ENCODE measurements at places on chromosomes 3 and 15.

GRCh38 chr15:83320404-83320803 lies 35.9 kb upstream of the BNC1 start:
- no peak for DNase-seq

GRCh38 chr3:42014921-42015533 lies 53.1 kb upstream of the ULK4 start:
- DNase-seq: peak; percentile 42

DNA sequence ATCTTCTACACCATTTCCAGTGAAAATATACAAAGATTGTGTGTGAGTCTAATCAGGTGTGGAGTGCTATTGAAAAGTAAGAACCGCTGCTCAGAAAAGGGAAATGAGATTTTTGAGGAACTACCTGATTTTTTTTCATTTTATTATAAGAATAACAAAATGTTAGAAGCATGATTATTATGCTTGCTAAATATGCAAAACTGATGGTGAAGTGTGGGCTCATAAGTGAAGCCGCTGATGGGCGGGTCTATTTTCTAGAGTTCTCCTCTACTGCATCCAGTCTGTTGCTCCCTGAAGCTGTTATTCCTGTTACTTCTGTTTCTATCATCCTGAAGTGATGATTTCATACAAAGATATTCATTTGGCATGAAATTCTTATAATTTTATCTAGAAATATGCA lies 612.0 kb downstream of the CADM2 start:
- DNase-seq: no peak

DNA sequence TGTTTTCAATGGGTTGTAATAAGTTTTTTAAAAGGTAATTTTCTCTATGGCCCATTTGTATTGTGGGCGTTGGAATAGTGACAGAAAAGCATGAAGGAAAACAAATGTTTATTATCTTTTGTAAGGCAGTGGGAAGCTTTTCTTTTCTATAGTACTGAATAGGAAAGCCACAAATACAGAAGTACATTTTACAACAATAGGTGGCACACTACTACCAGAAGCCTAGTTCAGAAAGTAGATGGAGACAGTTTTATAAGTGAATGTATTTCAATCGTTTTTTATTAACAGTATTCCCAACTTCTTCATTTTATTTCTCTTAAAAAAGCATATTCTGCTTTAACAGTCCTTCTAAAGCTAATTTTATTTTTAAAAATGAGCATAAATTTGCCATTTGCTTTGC lies 296.7 kb downstream of the PTPRG start:
- peak; percentile 32 for DNase-seq

- DNase-seq: no peak
Measured at GRCh38 chr15:37140531-37141058, 40.2 kb upstream of the MEIS2 start.

DNA sequence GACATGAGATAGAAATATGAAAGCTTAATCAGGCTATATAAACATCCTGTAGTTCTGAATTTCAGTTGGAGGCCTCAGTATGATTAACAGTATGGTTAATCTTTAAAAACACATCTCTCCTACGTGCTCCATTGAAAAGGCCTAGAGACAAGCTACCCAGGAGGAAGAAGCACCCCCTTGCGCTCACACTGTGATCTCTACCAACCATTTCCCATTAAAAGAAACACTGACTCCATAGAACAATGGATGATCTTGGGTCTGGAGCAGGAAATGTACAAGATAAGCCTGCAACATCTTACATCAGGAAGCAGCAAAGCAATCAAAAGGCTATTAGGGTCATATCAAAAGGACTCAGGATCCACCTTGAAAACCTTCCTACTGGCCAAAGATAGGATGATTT lies 3.4 kb upstream of the EOGT start:
- no peak for DNase-seq

GRCh38 chr3:12556690-12557472 lies at the start of gene MKRN2:
TSS of gene MKRN2 (plus strand) at chr3:12557087. CDS start at chr3:12557151, 64 bp downstream.
- peak; percentile 79 for DNase-seq

- DNase-seq: no peak
Measured at GRCh38 chr15:63601704-63602185, 4.6 kb downstream of the FBXL22 start.

- no peak for DNase-seq
Measured at GRCh38 chr3:154228561-154229216, 95.6 kb downstream of the DHX36 start.

- no peak for DNase-seq
Measured at GRCh38 chr3:56633181-56633580, 49.9 kb downstream of the TASOR start.

- no peak for DNase-seq
Measured at GRCh38 chr15:65529762-65530317, 423 bp upstream of the HACD3 start.

DNA sequence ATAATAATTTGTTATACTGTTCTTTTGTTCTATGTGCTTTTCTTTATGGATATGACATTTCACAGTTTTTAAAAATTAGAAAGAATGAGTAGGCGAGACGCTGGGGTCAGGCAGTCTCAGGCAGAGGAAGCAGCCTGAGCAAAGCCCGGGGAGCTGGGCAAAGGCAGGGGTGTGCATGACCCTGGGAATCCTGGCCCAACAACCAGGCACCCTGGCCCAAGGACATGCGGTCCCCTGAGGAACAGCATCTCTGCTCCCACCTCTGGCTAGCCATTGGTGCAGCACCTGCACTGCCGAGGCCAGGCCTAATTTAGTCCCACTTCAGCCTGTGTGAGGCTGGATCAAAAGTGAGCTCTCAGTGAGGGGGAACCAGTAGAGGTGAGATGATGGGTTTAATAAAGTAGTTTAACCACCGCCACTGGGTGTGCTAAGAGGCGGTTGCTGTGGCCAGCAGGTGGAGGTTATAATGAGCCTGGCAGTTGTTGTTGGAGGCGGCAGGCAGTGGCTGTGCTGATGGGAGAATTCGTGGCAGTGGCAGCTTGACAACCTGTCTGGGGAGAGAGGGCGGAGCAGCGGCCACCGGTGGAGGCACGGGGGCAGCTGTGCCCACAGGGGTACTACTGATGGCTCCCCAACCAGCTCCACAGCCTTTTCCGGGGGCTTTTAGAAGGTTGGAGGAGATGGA lies 41.5 kb downstream of the PRKCD start:
- no peak for DNase-seq
